ENCODE measurements at places on chromosomes 5 and 9. TPM values are rescaled to one million over a fixed set of nuclear protein-coding genes. Genes with fewer than 3 reads are reported as not detected.

Gene MYOT
- total RNA-seq, result not detected

Gene PTPRD
- 124 TPM for total RNA-seq

Gene AMBP
- 678 TPM for total RNA-seq

Gene ZNF169
- total RNA-seq, result 10.6 TPM

Gene BNC2
- 1.0 TPM for total RNA-seq

Gene AK3
- 69.1 TPM for total RNA-seq

Gene ANXA2R
- 0.87 TPM for total RNA-seq

Gene CFAP90
- 2.8 TPM for total RNA-seq

Gene SLC34A1
- not detected for total RNA-seq

- DNase-seq, result no peak
Measured at GRCh38 chr5:150206098-150206778, 16.4 kb downstream of the SLC6A7 start.

GRCh38 chr5:143886651-143887638 is 75.0 kb downstream of the HMHB1 start:
- no peak for DNase-seq

DNA sequence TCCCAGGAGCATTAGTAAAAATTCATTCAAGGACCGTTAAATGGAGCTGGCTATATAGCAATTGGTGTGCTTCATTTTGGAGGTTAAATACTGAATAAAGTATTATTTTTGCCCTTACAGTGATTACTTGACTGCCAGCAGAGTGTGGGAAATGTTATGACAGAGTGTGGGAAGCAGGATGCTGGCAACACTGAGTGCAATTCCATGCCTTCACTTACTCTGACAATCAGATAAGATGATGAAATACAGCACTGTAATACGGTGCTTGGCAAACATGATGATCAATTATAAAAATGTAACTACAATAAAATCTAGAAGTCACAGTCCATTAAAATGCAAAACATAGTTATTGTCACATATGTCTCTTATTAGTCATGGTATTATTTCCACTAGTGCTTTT is 651.3 kb downstream of the PTPRD start:
- no peak for DNase-seq

- no peak for DNase-seq
Measured at GRCh38 chr9:94690344-94690743, 36.2 kb upstream of the AOPEP start.

DNA sequence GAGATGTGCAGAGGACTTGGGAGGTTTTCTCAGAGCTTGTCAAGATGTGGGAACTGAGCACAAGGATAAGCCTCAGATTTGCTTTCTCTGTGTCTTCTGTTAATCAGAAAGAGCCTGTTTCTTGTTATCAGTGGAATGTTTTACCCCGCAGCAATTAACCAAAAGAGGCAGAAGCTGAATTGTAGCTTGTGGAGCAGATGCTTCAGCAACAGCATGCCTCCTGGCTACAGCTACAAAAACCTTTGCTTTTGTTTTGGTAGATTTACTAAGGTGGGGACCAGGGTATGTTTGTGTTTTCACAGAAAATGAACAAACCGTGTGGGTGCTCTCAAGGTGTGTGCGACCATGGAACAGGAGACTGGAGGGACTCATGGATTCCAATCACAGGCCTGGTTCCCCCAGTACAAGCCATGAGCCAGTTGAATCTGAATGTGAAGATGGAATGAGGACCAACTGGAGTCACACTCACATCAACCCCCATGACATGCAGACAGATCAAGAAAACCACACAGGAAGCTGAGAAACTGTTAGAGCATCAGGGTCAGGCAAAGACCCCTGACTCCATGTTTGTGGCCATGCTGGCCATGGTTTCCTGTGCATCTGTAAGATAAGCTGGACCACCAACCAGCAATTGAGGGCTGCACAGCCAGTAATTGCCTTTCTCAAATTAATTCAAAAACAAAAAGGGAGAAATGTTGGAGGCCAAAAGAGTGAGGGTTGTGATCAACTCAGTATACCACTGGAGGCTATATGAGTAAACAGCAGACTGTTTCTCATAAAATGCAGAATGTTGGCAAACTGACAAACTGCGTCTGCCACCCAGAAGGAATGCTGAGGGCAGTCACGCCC is 6.9 kb downstream of the UGT3A2 start:
- DNase-seq, result no peak

- DNase-seq, result no peak
Measured at GRCh38 chr5:55495216-55495615, 39.5 kb downstream of the PLPP1 start.

GRCh38 chr5:3325972-3326840 is 269.4 kb upstream of the IRX1 start:
- DNase-seq, result no peak

- DNase-seq, result no peak
Measured at GRCh38 chr5:109479260-109479860, 69.6 kb upstream of the PJA2 start.

- DNase-seq, result no peak
Measured at GRCh38 chr9:70406434-70406862, 8.0 kb downstream of the KLF9 start.

DNA sequence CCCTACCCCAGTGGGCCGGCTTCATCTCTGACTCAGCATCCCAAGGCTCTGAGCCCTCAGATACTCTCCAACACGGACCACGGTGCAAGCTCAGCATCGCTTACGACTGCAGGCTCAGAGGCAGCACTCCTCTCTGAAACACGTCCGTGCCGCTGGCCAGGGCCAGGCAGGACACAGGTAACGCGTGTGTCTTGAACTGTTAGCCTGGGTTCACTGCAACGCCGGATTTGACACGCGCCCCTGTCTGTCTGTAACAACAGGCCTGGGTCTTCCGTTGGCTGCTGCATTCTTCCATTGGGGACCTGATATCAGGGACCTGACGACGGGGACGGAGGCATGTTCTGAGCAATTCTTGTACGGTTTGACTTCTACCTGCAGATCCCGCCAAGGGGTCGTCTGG is 6.4 kb downstream of the SLC6A3 start:
- no peak for DNase-seq

DNA sequence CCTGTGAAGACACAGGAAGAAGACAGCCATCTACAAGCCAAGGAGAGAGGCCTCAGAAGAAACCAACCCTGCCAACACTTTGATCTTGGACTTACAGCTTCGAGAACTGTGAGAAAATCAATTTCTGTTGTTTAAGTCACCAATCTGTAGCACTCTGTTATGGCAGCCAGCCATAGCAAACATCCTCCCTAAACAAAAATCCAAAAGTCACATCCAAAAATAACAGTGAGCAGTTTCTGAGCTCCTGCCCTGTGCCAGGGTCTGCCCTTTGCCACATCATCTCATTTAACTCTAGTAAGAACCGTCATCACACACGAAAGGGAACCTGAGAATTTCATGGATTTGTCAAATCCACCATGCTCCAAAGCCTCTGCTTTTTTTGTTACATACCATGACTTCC is 118.8 kb downstream of the TRIM36 start:
- DNase-seq, result no peak

DNA sequence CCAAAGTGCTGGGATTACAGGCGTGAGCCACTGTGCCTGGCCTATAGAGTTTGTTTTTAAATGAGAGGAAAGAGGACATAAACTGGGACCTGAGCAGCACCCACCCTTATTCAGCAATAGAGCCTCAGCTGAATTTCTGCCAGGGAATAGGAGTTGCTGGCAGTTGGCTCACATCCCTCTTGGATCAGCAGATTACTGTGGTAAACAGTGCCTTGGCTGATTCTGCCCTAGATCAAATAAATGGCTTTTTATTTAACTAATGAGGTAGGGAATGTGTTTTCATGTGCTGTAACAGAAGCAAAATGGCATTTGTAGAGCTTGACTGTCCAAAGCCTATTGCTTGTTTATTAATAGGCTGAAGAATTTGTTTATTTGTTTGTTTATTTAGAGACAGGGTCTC is 2.1 kb downstream of the ARHGEF37 start:
- DNase-seq, result no peak

- DNase-seq, result no peak
Measured at GRCh38 chr5:58773744-58774441, 191.0 kb downstream of the RAB3C start.

DNA sequence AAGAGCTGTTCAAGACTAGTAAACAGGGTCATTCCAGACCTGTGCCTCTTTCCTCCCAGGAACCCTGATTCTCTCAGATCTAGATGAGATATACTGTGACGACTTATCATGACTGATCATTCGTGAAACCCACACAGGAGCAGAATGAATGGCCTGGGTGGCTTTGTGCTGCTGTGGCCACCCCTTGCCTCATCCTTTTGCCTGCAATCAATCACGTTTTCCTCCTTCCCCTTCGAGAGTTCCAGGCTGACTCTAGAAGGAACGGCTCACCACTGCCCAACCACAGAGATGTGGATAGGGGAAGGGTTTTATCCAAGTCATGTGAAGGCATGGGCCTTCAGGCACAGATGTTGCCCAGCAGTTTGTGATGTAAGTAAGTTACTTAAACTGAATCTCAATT is 5.8 kb downstream of the ANXA6 start:
- no peak for DNase-seq

DNA sequence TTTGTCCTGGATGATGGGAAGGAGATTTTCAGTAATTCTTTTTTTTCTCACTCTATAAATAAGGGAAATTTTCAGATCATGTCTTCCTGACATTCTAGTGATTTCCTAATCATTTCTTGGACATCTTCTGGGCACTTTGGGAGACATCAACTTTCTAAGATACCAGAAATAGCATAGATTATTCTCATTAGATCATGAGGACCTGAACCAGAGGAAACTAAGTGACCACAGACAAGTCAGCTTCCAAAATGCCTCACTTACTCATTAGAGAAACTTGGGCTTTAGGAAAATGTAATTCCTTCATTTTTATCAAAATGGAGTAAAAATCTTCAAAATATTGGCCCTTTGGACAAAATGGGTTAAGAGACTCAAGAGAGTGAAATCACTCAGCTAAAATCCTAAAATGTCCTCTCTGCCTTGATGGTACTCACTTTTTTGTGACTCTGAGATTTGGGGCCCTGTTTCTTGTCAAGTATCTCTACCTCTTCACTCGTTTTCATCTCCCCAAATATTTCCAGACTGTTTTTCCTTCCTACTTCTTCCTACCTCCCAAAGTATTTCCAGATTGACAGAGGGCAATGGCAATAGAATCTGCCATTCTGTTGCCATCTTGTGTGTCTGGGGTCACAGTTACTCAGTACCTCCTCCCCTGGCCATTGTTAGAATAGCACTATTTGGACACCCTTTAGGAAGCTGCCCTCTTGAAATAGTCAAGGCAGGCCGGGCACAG is 194.5 kb downstream of the NR3C1 start:
- no peak for DNase-seq

GRCh38 chr9:108205276-108205675 is 650.5 kb downstream of the ACTL7B start:
- DNase-seq, result no peak

DNA sequence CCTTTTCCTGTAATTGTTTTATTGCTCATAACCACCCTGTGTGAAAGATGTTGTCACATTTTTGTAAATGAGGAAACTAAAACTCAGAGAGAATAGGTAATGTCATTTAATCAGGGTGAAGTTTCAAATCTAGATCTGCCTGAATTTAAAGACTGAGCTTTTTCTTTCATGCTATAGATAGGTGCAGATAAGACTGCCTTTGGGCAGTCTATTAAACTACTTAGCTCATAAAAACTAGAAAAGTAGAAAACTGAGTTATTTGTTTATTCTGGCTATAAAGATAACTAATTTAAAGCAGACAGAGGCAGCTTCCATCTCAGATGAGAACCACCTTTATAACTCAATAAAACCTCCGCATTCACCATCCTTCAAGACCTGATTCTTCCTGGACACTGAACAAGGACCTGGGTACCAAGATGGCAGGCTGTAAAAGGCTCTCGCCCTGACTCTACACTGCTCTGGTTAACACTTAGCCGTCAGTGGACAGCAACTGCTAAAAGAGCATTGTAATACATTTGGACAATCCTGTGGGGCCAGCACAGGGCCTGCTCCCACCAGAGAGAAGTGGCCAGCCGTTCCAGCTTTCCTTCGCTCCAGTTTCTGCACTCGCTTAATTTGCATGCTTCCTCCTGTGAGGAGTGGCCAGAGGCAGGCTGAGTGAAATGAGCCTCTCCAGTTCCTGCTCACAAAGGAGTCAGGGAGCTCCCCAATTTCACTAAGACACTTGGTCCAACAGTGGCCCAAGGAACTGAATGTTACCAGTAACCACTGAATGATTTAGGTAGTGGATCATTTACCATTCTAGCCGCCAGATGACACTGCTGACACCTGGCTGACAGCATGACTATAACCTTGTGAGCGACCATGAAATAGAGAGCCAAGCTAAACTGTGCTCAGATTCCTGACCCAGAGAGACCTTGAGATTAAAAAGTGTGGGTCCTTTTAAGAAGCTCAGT is 566.4 kb downstream of the EFNA5 start:
- no peak for DNase-seq

DNA sequence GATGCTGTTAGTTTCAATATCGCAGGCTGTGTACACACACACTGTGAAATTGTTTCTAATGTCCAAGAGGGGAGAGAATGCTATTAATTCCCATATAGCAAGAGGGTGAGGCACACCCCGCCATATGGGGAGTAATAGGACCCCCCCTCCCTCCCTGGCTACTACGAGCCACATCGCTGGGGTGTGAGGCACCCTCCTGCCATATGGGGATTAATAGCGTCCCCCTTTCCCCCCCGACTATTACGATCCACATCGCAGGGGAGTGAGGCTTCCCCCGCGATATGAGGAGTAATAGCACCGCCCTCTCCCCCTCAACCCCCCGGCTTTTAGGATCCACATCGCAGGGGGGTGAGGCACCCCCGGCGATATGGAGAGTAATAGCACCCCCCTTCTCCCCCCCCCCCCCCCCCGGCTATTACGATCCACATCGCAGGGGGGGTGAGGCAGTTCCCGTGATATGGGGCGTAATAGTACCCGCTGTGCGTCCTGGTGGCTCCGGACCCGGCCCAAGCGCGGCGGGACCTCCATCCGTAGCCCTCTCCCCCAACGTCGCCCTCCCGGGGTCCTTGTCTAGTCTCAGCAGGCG is 494 bp upstream of the STK32A start:
- no peak for DNase-seq

- no peak for DNase-seq
Measured at GRCh38 chr9:5470816-5471215, 20.5 kb downstream of the CD274 start.

GRCh38 chr5:25713259-25713658 is 1068.5 kb upstream of the CDH10 start:
- DNase-seq, result peak; percentile 12
